Dermis blood vessel endothelial cell (primary cell): ENCODE measurements at places on chromosomes 3 and 15.

- DNase-seq: no peak
Observed at GRCh38 chr3:46925585-46925934, 48.0 kb downstream of the PTH1R start.

- no peak for DNase-seq
Observed at GRCh38 chr3:53496984-53497383, 2.6 kb downstream of the CACNA1D start.

- peak; percentile 68 for DNase-seq
Observed at GRCh38 chr3:169295126-169295525, 368.4 kb downstream of the MECOM start.

- no peak for DNase-seq
Observed at GRCh38 chr3:189272500-189273119, 100.8 kb downstream of the TPRG1 start.

DNA sequence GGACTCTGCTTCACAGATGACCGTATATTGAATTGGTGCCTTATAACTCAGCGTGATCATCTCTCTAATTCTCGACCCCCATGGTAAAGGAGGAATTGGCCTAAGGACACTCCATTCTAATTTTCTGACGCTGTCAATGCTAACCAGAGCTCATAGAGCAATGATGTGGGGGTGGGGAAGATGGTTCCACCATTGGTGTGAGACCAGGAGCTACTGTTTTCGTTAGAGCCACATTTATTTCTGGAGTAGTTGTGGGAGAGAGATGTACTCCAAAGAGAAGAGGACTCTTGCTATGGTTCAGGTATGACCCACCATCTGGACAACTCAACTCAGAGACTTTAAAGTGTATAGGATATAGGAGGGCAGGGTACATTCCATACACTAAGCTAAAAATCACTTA, 16.3 kb downstream of the ZBTB38 start:
- no peak for DNase-seq

DNA sequence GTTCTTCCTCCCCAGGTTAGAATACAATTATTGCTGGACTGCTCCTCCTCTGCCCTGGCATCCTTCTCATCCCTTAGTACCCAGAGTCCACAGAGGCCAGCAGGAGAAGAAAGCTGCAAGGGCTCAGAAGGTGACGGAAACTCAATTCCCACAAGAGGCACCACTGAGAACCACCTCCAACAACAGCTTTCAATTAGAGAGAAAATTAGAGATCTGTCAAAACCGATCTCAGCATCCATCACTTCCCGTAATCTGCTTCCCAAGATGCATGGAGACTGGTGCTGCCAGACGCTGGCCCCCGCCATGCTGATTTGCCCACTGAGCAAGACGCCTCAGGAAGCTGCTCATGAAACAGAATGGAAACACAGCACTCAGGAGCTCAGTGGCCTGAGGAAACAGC, 135.0 kb upstream of the PRICKLE2 start:
- DNase-seq: no peak

DNA sequence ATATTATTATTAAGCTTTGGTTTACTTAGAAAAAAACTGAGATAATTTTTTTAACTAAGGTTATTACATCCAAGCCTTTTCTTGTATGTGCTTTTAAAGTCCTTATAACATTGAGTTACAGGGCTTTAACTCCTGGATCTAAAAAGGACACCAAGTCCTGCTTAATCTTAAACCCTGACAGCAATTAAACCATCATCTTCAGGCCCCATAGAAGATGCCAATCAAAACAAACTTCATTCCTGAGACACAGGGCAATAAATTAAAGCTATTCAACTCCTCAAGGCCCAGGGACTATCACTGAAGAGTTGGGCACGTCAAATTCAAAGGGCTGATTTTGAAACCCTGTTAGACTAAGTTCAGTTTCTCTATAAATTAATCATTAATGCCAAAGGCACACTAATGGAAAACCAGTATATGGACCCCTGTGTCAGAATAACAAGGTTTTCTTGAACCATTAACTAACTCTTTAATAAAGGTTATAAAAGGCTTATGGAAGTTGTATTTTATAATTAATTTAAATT, 1152.6 kb downstream of the NSUN3 start:
- DNase-seq: no peak

- peak; percentile 60 for DNase-seq
Observed at GRCh38 chr3:30626443-30627180, 20.2 kb downstream of the TGFBR2 start.

- DNase-seq: no peak
Observed at GRCh38 chr15:25797936-25798901, 64.9 kb downstream of the ATP10A start.

GRCh38 chr15:82963471-82964341, 11.2 kb upstream of the HOMER2 start:
- no peak for DNase-seq

GRCh38 chr3:64188810-64189560, 36.3 kb downstream of the PRICKLE2 start:
- peak; percentile 90 for DNase-seq

DNA sequence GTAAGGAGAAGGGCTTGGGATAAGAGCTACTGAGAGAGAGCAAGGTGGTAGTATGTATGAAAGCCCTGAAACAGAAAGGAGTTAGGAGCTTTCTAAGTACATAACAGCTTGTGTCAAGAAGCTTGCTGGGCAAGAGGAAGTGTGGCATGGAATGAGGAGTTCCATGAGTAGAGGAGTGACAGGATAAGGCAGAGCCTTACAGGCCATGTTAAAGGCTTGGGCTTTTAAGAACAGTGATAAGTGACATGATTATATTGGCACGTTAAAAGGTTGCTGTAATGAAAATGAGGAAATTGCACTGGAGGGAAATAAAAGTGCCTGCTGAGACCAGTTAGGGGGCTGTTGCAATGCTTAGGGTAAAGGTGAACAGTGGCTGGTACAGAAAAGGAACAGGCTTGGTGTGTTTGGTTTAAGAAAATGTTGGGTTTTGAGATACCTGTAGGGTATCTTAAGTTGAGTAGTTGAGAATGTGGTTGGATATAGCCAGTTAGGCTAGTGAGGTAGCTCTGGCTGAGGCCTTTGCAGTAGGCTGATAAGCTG, 49.0 kb downstream of the MEF2A start:
- peak; percentile 12 for DNase-seq

- DNase-seq: peak; percentile 75
Observed at GRCh38 chr3:5021116-5022092, 42.2 kb downstream of the BHLHE40 start.

DNA sequence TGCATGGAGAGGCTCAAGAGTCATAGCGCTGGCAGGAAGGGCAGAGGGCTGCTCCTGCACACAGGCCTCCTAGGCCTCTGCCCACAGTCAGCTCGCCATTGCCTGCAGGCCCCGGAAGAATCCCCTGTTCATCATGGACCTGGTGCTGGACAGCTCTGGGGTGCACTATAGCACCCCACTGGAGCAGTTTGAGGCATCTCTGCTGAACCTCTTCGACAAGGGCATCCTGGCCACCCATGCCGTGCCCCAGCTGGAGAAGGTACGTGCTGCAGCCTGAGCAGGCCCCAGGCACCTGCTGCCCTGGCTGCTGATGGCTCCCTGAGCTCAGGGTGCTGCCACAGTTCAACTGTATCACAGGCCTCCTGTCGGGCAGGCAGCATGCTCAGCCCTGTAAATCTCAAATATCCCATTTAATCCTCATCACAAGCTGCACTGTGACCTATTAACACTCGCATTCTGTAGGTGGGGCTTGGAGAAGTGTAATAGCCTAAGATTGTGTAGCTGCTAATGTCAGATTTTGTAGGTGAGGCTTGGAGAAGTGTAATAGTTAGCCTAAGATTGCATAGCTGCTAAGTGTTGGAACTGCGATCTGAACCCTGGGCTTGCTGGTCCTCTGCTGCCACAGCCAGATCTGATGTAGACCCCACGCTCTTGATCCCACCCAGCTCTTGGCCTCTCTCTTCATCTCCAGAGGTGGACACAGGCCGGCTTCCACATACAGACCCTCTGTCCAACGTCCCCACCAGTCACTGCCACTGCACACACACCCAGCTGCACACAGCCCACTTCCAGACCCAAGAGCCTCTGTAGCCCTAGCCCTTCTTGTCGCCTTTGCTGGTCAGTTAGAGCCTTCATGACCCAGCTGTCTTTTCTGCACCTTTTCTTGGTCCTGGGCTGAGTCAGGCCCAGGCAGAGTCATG, 31.9 kb downstream of the DNAH1 start:
- no peak for DNase-seq
